Heart right ventricle (tissue), 16 donors: ENCODE measurements at places on chromosomes 16 and 17. TPM values are rescaled to one million over a fixed set of nuclear protein-coding genes. Genes with fewer than 3 reads are reported as not detected.

DNA sequence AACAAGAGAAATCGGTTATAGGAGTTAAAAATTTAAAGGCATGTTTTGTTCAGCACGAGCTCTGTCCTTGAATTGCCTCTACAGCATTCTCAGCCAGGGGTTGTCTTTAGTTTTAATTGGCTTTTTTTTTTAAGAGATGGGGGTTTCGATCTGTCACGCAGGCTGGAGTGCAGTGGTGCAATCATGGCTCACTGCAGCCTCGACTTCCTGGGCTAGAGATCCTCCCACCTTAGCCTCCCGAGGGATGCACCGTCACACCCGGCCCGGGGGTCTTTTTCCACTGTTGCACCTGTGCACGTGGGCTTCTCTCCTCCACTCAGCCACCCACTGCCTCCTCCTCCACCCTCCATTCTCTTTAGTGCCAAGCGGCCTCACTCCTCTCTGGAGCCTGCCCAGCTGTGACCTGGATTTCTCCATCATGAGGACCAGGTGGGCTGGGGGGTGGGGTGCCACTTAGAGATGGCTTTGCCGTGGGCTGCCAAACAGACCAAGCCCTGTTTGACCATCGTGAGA is 106.8 kb upstream of the SEC14L1 start:
- no peak for DNase-seq
- no peak overlapping the region for H3K27ac ChIP-seq
- peaks cover 25% of the 10 kb centered on the region for H3K27me3 ChIP-seq
- H3K4me3 ChIP-seq, result no peak overlapping the region

GRCh38 chr17:59381716-59382570 is 50.5 kb downstream of the YPEL2 start:
- H3K4me1 ChIP-seq, result peaks cover 62% of the 10 kb centered on the region
- no peaks in the 10 kb centered on the region for H3K36me3 ChIP-seq
- H3K4me3 ChIP-seq, result no peak overlapping the region
- H3K27me3 ChIP-seq, result no peaks in the 10 kb centered on the region
- peak overlapping the region; percentile 93 for H3K27ac ChIP-seq

DNA sequence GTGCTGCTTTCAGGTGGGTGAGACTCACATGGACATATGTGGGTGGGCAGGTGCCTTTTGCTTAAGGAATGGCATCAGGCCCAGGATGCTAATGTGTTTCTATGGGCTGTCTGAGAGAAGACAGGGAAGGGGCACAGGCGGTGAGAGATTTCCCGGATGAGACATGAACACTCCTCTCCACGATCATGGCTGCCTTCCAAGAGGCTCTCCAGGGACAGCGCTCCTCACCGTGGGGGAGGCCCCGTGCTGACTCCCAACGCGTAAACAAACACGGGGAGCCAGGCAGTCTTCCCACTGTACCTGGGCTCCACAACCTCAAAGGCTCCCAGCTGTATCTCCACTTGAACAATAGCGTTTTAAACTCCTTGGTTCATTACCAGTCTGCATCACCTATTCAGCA is 42.8 kb downstream of the CDK5R1 start:
- H3K4me3 ChIP-seq, result no peak overlapping the region
- DNase-seq, result no peak
- no peak overlapping the region for H3K27ac ChIP-seq
- no peaks in the 10 kb centered on the region for H3K27me3 ChIP-seq

GRCh38 chr16:17412221-17412620 is 58.5 kb downstream of the XYLT1 start:
- no peak for DNase-seq
- no peaks in the 10 kb centered on the region for H3K27me3 ChIP-seq
- H3K4me3 ChIP-seq, result no peak overlapping the region

GRCh38 chr16:88352261-88353200 is 30.2 kb upstream of the ZNF469 start:
- H3K27me3 ChIP-seq, result no peaks in the 10 kb centered on the region
- H3K4me1 ChIP-seq, result no peaks in the 10 kb centered on the region
- H3K36me3 ChIP-seq, result no peaks in the 10 kb centered on the region
- H3K4me3 ChIP-seq, result no peak overlapping the region

Gene MOSMO
- total RNA-seq, result 10.5 TPM

Gene RNF43
- 5.1 TPM for total RNA-seq

Gene LHX1
- total RNA-seq, result not detected

Gene MYH11
- 19.3 TPM for total RNA-seq
